ENCODE measurements at places on chromosomes 5 and 9.

- no peak for DNase-seq
Measured at GRCh38 chr5:176560364-176560763, 11.2 kb downstream of the CDHR2 start.

GRCh38 chr9:80282766-80283165 is 711.0 kb downstream of the TLE4 start:
- no peak for DNase-seq

GRCh38 chr9:104905931-104906330 is 22.0 kb downstream of the ABCA1 start:
- DNase-seq = no peak

DNA sequence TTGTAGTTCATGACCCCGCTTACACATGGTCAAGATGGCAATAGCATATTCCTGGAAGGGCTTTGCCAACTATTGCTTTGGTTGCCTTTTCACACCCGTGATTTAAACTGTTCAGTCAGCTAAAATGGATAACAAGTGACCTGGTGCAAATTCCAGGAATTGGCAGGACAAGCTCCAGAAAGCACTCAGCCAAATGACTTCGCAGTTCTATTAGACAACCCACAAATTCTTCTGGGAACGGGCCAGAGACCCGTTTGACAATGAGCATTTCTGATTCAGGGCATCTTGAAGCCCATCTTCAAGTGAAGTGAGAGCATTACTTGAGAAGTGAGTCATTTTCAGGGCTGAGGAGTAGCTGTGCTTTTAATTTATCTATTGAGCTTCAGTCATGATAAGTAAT is 165.0 kb downstream of the DROSHA start:
- DNase-seq = no peak

- DNase-seq = no peak
Measured at GRCh38 chr5:93349613-93350012, 231.4 kb downstream of the NR2F1-AS1 start.

GRCh38 chr5:94693043-94693822 is 74.8 kb downstream of the SLF1 start:
- DNase-seq = no peak
